AG04450 (cell line): ENCODE measurements at places on chromosomes 2 and 18.

DNA sequence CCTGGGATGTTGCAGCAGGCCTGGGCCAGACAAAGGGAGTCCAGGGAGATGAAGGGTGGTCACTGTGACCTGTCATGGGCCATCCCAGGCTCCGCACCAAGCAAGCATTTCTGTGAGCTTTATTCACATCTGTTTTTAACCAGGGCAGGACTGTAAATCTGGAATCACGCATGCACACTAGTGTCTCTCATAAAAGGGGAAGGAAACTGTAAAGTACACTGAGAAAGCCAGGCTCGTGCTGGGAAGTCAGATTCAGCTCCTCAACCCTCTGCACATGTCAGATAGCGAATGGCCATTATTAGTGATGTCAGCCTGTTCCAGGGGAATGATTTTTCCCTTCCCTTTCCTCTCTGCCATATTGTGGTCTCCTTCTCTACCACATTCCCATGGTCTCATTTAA, 818.6 kb upstream of the RAB6C start:
- no peak for DNase-seq

DNA sequence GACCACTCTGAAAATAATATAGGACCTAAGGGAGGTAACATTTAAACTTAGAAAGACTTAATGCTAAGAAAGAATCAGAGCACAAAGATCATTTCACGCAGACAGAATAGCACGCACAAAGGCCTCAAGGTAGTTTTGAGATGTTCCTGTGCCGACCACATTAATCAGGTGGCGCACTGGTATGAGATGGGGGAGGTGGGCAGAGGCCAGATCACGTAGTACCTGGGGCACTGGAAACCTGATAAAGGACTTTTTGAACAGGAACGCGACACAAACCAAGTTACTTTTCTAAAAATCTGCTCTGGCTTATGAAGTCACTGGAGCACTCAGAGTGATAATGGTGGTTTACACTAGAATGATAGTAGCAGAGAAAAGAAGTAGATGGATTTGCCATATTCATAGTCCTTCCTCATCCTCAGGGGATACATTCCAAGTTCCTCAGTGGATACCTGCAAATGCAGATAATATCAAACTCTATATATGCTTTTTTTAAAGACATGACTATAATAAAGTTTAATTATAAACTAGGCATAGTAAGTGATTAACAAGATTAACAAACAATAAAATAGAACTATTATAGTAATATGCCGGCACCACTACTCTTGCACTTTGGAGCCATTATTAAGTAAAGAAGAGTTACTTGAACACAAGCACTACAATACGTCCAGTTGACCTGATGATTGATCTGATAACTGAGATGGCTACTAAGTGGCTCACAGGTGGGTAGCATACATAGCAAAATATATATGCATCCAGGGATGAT, 42.6 kb upstream of the CDCA7 start:
- no peak for DNase-seq

- no peak for DNase-seq
These were observed 15.2 kb downstream of the ITGAV start for GRCh38 chr2:186605041-186605440.

- DNase-seq = no peak
These were observed 450.0 kb upstream of the SLC14A2 start for GRCh38 chr18:45165176-45165713.

- DNase-seq = no peak
These were observed 12.3 kb upstream of the IL1B start for GRCh38 chr2:112848833-112849232.

- no peak for DNase-seq
These were observed 84.0 kb downstream of the LIPG start for GRCh38 chr18:49645841-49646351.

- DNase-seq = no peak
These were observed 39.2 kb upstream of the RNU4ATAC start for GRCh38 chr2:121491518-121491917.

DNA sequence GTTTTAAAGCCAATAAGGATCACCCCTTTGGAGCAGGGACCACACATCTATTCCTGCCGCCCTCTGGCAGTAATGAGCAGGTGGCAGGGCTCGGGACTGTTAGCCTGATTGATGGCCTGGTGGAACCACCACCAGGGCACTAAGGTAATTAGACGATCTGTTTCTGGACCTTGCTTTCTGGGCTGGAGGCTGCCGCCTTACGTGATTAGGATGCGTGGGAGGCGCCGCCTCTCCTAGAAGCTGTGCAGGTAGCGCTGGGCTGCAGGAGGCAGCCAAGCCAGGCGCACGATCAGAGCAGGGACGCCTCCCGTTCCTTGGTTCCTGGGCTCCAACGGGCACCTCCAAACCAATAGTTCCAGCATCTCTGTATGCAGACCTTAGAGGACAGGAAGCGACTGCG, 242.6 kb upstream of the RAB12 start:
- no peak for DNase-seq

- no peak for DNase-seq
These were observed at the start of gene KLF7 for GRCh38 chr2:207165121-207166038. KLF7 (minus strand) TSS chr2:207165948; CDS start chr2:207165568, 380 bp downstream.

- no peak for DNase-seq
These were observed 343.6 kb downstream of the TGIF1 start for GRCh38 chr18:3793545-3793944.

- DNase-seq = no peak
These were observed 513.4 kb downstream of the TNS1 start for GRCh38 chr2:217489145-217489960.

DNA sequence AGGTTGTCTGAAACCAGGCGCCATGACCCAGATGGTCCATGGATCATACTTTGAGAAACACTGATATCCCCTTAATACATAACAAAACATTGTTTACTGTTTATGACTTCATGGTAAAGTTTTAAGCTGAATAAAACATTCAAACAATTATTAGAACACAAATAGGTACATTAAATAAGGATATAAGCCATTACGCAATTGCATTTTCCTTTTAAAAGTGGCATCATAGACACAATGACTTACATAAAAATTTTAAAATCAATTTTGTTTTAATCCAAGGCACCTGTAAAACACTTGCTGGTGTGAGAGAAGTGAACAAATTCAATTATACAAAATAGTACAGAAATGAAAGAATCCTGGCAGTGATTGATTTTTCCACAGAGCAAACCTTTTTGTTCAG, 10.2 kb upstream of the CPLX4 start:
- DNase-seq = no peak

GRCh38 chr18:51137891-51138290, 59.6 kb downstream of the MEX3C start:
- DNase-seq = no peak

DNA sequence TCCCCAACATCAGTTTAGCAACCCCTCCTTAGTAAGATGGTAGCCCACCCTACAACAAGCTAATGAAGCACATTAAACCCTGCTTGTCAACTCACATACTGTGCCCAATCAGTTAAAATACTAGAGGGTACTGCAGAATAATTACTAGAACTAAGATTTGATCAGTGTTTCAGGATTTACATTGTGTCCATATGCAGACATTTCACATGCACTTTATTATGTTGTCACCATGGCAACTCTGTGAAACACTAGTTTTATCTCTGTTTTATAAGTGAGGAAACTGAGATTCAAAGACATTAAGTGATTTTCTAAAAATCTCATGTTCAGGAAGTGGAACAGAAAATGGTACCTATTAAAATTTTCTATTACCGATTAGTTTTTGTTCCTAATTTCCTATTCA, 61.7 kb downstream of the CYBRD1 start:
- no peak for DNase-seq

DNA sequence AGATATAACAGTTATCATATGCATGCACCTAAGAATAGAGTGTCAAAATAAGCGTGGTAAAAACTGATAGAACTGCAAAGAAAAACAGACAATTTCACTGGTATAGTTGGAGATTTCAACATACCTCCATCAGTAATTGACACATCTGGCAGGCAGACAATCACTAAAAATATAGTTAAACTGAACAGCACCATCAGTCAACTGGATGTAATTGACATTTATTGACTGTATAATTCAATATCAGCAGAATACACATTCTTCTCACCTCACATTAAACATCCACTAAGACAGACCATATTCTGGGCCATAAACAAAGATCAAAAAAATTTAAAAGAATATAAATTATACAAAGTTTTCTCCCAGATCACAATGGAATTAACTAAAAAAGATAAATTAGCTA, 378.5 kb upstream of the RGPD4 start:
- no peak for DNase-seq

GRCh38 chr2:78940998-78941397, 84.5 kb upstream of the REG3G start:
- no peak for DNase-seq

- no peak for DNase-seq
These were observed 79.8 kb upstream of the SESTD1 start for GRCh38 chr2:179344280-179344964.

- DNase-seq = no peak
These were observed 42.6 kb downstream of the STK17B start for GRCh38 chr2:196128749-196129148.

GRCh38 chr2:177275743-177276055, 11.2 kb upstream of the NFE2L2 start:
- DNase-seq = peak; percentile 72

- no peak for DNase-seq
These were observed 5.4 kb upstream of the BOD1L2 start for GRCh38 chr18:57141208-57142129.

- DNase-seq = no peak
These were observed 149.6 kb upstream of the SMAD7 start for GRCh38 chr18:49100226-49100968.

GRCh38 chr18:22552254-22552653, 134.5 kb upstream of the CTAGE1 start:
- no peak for DNase-seq

GRCh38 chr18:12802538-12802937, 81.5 kb downstream of the PTPN2 start:
- no peak for DNase-seq

DNA sequence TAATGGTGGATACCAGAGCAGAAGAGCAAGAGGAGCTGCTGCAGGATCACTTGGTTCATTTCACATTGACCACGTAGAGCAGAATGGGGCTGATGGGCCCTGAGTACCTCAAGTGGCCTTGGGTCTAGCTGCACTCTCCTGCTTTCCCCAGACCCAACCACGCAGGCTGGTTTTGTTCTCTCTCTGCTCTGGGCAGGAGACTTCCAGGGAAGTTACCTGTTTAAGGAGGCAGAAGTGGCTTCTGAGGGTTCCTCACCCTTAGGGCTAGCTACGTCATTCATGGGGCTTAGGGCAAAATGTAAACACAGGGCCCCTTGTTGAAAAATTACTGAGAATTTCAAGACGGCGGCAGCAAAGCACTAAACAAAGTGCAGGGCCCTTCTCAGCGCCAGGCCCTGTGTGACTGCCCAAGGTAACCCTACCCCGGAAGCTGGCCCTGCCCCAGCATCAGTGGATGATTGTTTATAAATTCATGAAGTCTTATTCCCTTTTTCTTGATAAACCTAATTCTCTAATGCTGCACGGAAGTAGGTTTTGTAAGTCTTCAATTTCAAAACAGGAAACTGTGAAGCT, 75.9 kb downstream of the TMEM182 start:
- DNase-seq = no peak

DNA sequence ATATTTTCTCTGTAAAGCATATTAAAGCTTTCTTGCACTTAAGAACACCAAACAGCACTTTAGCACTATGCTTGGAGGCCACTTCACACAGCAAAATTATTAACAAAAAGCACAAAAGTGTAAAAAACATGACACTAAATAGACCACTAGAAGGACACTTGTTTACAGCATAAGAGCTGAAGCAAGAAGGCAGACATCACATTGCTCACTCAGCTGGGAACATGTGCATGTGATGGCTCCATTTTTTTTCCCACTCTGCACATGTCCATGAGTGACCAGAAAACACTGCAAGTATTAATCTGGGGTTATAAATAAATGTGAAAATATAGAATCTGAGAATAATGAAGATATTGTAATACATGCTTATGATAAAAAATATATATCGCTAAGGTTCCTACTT, 103.1 kb upstream of the MAPRE2 start:
- DNase-seq = no peak

GRCh38 chr18:49398331-49398730, 62.1 kb downstream of the DYM start:
- DNase-seq = no peak
